ENCODE measurements at places on chromosomes 6 and 20. TPM values are rescaled to one million over a fixed set of nuclear protein-coding genes. Genes with fewer than 3 reads are reported as not detected.

- no peak overlapping the region for H3K4me3 ChIP-seq
- no peaks in the 10 kb centered on the region for H3K27me3 ChIP-seq
- no peaks in the 10 kb centered on the region for H3K36me3 ChIP-seq
- H3K27ac ChIP-seq, result no peak overlapping the region
Observed at GRCh38 chr20:13307562-13308163, 86.6 kb downstream of the ISM1 start.

DNA sequence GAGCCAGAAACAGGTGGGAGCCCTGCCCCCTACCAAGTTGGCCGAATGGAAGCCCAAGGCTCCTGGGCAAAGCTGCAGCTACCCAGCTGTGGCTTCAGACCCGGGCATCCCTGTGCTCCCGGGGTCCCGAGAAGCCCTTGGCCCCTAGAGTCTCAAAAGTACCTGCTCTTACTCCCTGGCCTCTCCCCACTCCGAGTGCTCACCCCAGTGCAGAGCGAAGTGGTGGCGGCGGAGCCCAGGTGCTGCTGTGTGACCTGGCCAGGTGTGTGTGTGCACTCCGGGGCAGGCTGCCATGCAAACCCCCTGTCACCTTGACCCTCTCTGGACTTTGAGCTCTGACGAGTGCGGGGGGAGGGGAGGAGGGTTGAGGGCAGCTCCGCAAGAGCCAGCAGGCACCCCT lies 493.8 kb upstream of the MANEA start:
- H3K27ac ChIP-seq, result no peak overlapping the region
- no peaks in the 10 kb centered on the region for H3K27me3 ChIP-seq
- no peaks in the 10 kb centered on the region for H3K4me1 ChIP-seq

DNA sequence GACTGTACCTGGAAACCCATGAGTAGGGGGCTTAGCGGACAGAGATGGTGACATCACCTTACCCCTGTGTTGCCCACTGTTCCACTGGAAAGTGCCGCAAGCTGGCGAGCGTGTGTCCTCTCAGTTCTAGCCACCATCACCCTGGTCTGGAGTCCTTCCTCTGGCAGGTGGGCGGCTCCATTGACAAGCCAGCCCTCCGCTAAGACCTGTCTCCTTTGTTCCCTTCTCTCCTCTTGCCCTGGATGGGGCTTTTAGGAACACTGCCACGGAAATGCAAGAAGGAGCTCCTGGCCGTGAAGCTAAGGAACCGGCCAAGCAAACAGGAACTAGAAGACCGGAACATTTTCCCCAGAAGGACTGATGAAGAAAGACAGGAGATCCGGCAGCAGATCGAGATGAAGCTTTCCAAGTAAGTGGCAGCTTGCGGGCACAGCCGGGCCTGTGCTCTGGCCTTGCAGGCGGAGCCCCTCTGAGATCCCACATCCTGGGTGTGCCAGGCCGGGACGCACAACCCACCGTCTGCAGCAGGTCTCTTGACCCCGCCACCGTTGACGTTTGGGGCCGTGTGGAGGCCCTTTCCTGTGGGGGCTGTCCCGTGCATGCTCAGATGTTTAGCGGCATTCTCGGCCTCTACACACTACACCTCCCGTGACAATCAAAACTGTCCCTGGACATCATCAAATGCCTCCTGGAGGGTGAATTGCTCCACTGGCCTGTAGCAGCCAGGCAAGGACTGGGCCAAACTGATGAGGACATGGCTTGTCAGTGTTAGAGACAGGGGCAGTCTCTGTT lies 127.5 kb downstream of the SYCP2 start:
- H3K4me3 ChIP-seq, result no peak overlapping the region
- no peaks in the 10 kb centered on the region for H3K36me3 ChIP-seq
- H3K27ac ChIP-seq, result no peak overlapping the region
- DNase-seq, result no peak

GRCh38 chr6:44050872-44051505 lies 76.3 kb downstream of the MRPL14 start:
- peak overlapping the region; percentile 44 for H3K27ac ChIP-seq
- peaks cover 8% of the 10 kb centered on the region for H3K4me1 ChIP-seq
- H3K4me3 ChIP-seq, result no peak overlapping the region
- no peaks in the 10 kb centered on the region for H3K27me3 ChIP-seq

DNA sequence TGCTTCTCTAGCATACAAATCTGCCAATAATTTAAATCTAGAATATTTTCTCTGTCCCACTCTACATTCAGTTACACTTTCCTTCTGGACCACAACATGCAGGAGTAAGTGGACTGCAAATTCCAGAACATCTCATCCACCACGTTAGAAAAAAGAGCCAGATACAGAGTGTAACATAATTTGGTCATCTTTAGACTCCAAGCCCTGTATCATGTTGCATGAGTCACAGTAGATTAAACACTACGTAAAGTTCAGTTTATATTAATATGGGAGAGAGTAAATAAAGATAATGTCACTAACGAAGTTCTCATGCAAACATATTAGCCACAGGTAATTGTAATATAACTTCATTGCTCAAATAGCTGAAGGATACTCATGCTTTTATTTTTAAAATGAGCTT lies 327.0 kb downstream of the C6orf118 start:
- no peak for DNase-seq
- H3K4me3 ChIP-seq, result no peak overlapping the region
- H3K36me3 ChIP-seq, result no peaks in the 10 kb centered on the region
- H3K27ac ChIP-seq, result no peak overlapping the region
- no peaks in the 10 kb centered on the region for H3K27me3 ChIP-seq

GRCh38 chr20:14580418-14581074 lies 243.1 kb upstream of the FLRT3 start:
- no peaks in the 10 kb centered on the region for H3K4me1 ChIP-seq
- peak; percentile 32 for DNase-seq
- H3K36me3 ChIP-seq, result no peaks in the 10 kb centered on the region
- no peak overlapping the region for H3K4me3 ChIP-seq

DNA sequence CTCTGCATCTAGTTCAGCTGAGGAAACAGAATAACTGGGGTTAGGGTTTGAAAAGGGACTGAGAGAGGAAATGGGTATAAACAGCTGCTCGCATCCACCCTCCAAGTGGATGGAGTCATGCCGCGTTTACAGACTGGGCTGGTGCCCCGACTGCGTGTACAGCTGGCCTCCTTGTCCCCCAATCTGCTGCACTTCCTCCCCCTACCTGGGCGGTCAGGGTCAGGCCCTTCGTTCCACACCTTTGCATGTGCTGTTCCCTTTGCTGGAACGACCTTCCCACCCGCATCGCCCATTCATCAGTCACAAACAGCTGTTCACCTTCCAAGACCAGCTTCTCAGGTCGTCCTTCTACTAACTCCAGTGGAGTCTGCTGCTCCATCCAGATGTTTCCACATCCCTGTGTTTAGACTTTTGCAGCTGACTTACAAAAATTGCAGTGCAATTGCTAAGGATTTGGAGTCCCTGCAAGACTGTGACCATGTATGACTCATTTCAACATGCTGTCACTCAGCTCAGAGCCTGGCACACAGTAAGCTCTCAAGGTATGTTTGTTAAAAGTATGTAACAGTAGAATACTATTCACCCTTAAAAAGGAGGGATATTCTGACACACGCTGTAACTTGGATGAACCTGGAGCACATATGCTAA lies 129.3 kb downstream of the DTNBP1 start:
- DNase-seq, result no peak
- H3K4me1 ChIP-seq, result no peaks in the 10 kb centered on the region
- H3K27me3 ChIP-seq, result no peaks in the 10 kb centered on the region

- H3K4me1 ChIP-seq, result no peaks in the 10 kb centered on the region
- no peak for DNase-seq
- H3K36me3 ChIP-seq, result no peaks in the 10 kb centered on the region
Observed at GRCh38 chr20:54626126-54626525, 150.7 kb downstream of the DOK5 start.

- no peak overlapping the region for H3K27ac ChIP-seq
- H3K4me3 ChIP-seq, result no peak overlapping the region
- H3K27me3 ChIP-seq, result no peaks in the 10 kb centered on the region
- DNase-seq, result no peak
- no peaks in the 10 kb centered on the region for H3K4me1 ChIP-seq
Observed at GRCh38 chr20:17210983-17211382, 15.9 kb upstream of the PCSK2 start.

- H3K27ac ChIP-seq, result no peak overlapping the region
- H3K27me3 ChIP-seq, result no peaks in the 10 kb centered on the region
- no peaks in the 10 kb centered on the region for H3K4me1 ChIP-seq
- no peak for DNase-seq
- no peak overlapping the region for H3K4me3 ChIP-seq
Observed at GRCh38 chr6:82568290-82568993, 204.8 kb downstream of the TPBG start.

- H3K4me1 ChIP-seq, result no peaks in the 10 kb centered on the region
- H3K27ac ChIP-seq, result no peak overlapping the region
- H3K4me3 ChIP-seq, result no peak overlapping the region
- no peaks in the 10 kb centered on the region for H3K36me3 ChIP-seq
- DNase-seq, result no peak
Observed at GRCh38 chr6:32170294-32170693, 5.6 kb downstream of the AGPAT1 start.

DNA sequence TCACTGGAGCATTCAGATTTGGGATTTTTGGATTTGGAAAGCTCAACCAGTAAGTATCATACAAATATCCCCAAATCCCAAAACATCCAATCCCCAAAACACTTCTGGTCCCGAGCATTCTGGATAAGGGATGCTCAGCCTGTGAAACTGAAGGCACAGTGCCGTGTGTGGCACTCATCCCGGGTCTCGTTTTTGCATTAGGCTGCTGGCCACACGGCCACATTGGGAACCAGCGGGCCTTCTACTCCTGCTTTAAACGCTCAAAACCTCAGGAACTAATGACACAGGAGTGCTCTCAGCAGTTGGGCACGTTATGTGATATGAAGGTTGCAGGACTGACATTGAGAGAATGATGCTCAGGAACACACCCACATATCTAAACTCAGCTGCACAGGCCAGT lies 35.6 kb downstream of the PSMG4 start:
- no peak for DNase-seq
- no peak overlapping the region for H3K4me3 ChIP-seq
- H3K27ac ChIP-seq, result no peak overlapping the region
- H3K36me3 ChIP-seq, result no peaks in the 10 kb centered on the region

DNA sequence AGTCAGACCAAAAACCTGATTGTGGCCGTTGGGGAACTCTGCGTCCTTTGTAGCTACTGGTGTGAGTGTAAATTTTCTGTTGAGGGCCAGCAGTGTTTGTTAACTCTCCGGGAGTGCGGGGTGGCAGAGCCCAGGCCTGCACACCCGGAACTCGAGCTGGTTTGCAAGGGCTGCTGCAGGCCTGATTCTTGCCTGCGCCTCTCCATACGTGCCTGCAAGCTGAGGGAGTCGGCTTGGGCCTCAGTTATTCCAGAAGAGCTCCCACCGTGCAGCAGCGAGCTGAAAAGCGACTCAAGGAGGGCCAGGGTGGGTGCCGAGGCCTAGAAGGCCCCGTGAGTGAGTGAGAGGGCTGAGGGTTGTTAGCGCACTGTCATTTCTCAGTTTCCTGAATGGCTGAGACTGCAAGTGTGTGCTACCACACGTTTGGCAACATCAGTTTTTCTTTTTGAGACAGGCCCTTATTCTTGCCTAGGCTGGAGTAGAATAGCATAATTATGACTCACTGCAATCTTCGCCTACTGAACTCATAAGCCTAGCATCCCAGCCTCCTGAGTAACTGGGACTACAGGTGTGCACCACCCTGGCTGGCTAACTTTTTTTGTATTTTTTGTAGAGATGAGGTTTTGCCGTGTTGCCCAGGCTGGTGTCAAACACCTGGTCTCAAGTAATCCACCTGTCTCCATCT lies 33.9 kb upstream of the KIF13A start:
- H3K4me1 ChIP-seq, result no peaks in the 10 kb centered on the region
- no peak overlapping the region for H3K27ac ChIP-seq
- no peak overlapping the region for H3K4me3 ChIP-seq
- H3K36me3 ChIP-seq, result no peaks in the 10 kb centered on the region
- DNase-seq, result no peak

DNA sequence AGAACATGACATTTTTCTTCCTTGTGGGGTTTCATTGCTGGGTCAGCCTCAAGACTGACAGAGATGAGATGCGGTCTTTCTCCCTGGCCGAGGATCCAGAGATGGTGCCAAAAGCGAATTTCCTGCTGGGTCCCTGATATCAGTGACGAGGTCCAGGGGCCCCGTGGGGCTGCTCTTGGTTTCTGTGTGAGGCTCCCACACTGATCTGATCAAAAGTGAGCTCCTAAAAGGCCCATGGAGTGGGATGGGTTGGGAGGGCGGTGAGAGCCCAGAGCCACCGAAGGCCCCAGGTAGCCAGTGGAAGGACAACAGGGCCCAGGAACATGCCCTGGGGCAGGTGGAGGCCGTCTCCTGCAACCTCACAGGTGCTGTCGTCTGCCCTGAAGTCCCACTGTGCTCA lies 208.4 kb upstream of the CDH4 start:
- H3K4me1 ChIP-seq, result no peaks in the 10 kb centered on the region
- no peak for DNase-seq
- H3K27ac ChIP-seq, result no peak overlapping the region
- H3K27me3 ChIP-seq, result no peaks in the 10 kb centered on the region

DNA sequence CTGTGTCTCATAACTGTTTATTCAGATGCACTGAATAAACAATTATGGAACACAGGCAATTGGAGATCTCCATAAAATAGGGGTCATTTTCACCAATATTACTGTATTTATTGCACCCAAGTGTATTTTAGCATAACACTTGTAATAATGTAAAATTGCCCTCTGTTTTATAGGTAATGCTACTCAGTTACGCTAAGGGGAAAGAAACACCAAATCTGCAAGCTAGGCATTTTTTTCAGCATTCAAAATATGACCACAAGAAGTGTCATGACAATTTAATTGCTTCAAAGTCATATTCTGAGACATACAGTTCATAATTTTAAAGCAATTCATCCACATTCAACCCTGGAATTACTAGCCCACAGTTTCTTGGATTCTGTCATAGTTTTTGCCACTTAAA lies 643.2 kb upstream of the NOX3 start:
- no peak overlapping the region for H3K4me3 ChIP-seq
- no peaks in the 10 kb centered on the region for H3K27me3 ChIP-seq
- no peak overlapping the region for H3K27ac ChIP-seq
- no peaks in the 10 kb centered on the region for H3K4me1 ChIP-seq
- H3K36me3 ChIP-seq, result no peaks in the 10 kb centered on the region

DNA sequence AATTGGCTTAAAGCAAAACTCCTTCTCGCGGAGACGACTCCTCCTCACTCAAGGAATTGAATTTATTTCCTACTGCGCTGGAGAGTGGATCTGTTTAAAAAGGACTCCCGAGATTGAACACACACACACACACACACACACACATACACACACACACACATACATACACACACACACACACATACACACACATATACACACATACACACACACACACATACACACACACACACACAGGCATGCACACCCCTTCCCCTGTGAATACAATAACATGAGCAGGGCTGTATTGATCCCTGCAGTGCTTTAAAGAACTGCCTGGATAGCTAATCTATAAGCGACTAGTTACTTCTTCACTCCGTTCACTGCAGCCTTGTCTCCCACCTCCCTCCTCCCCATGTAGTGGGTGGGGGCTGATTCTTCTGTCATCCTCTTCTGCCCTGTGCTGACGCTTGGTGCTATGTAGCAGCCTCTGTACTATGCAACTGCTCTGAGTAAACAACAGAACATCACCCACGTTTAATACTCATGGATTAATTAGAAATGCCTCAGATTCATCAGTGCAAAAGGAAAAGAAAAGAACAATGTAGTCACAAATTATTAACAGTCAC lies 549.0 kb downstream of the CDH26 start:
- no peak overlapping the region for H3K27ac ChIP-seq
- no peaks in the 10 kb centered on the region for H3K4me1 ChIP-seq
- no peak for DNase-seq
- H3K4me3 ChIP-seq, result no peak overlapping the region
- H3K36me3 ChIP-seq, result no peaks in the 10 kb centered on the region

The HAO1 gene
- total RNA-seq, result not detected

The SLC13A3 gene
- total RNA-seq, result 10.5 TPM

The SLC23A2 gene
- 21.0 TPM for total RNA-seq

The LINC00237 gene
- not detected for total RNA-seq

The TINAG gene
- total RNA-seq, result not detected

The RAD21L1 gene
- total RNA-seq, result 3.0 TPM

The TLDC2 gene
- total RNA-seq, result 1.3 TPM

The ATP6V1G2 gene
- total RNA-seq, result 0.74 TPM

Data from prostate gland (tissue), 2 donors.